K562 (cell line): ENCODE measurements at places on chromosomes 7 and 10. TPM values are rescaled to one million over a fixed set of nuclear protein-coding genes. Genes with fewer than 3 reads are reported as not detected.

ZNF365 gene
- 0.04 TPM in 1 of 2 replicates, not detected in the other for total RNA-seq

GDF2 gene
- 0.11 and 0.27 TPM in 2 replicates for total RNA-seq

GRCh38 chr7:7427363-7427762 is 108.3 kb downstream of the COL28A1 start:
- DNase-seq, result no peak

GRCh38 chr7:78279032-78279431 is 480.5 kb downstream of the PHTF2 start:
- no peak for DNase-seq

DNA sequence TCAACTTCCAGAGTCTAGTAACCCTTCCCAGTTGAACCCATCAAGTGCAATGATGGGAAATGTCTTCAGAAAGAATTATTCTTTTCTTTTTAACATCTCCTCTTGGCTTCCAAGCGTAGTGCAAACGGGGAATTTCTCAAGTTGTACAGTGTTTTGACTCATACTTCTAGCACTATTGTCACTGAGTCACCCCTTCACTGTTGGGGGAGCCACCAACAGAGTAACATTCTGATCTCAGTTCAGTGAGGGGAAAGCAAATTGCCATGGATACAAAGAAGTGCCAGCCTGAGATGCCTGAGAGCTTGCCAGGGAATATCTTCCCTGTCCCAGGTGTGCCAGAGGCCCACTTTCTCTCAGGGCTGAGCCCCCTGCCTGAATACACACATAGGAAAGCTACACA is 31.0 kb downstream of the CYP3A5 start:
- DNase-seq, result no peak

- DNase-seq, result no peak
These were observed 163.8 kb upstream of the KAT6B start for GRCh38 chr10:74662635-74663034.

RGR gene
- not detected in 2 replicates for total RNA-seq

BAMBI gene
- total RNA-seq, result 18.7 and 20.1 TPM in 2 replicates

- no peak for DNase-seq
These were observed 3.3 kb downstream of the IL2RA start for GRCh38 chr10:6058682-6059475.

DNA sequence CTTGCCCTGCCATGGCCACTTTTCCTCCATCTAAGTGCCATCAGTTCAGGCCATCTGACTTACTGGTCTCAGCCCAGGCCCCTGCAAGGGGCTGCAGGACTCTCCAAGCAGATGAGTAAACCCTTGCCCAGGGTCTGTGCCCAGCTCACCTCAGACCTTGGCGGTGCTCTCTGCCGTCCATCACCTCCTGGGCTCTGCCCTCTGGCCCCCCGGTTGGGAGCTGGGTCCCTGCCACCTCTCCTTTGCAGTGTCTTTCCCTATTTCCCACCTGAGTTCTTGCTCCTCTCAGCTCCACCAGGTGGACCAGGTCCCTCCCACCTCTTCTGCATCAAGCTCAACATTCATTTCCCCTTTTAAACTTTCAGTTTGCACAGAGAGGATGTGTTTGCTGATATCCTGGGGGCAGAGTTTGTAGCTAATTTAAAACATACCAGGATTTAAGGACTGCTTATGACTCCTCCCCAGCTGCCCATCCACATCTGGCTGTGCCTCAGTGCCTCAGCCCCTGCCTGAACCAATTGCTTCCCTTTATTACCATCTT is 135.5 kb downstream of the SLIT1 start:
- no peak for DNase-seq

GRCh38 chr7:69749372-69749979 is 151.2 kb downstream of the AUTS2 start:
- DNase-seq, result no peak

DNA sequence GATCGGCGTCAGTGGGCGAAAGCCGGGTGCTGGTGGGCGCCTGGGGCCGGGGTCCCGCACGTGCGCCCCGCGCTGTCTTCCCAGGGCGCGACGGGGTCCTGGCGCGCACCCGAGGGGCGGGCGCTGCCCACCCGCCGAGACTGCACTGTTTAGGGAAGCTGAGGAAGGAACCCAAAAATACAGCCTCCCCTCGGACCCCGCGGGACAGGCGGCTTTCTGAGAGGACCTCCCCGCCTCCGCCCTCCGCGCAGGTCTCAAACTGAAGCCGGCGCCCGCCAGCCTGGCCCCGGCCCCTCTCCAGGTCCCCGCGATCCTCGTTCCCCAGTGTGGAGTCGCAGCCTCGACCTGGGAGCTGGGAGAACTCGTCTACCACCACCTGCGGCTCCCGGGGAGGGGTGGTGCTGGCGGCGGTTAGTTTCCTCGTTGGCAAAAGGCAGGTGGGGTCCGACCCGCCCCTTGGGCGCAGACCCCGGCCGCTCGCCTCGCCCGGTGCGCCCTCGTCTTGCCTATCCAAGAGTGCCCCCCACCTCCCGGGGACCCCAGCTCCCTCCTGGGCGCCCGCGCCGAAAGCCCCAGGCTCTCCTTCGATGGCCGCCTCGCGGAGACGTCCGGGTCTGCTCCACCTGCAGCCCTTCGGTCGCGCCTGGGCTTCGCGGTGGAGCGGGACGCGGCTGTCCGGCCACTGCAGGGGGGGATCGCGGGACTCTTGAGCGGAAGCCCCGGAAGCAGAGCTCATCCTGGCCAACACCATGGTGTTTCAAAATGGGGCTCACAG is 1.1 kb downstream of the EGFR start:
- no peak for DNase-seq

TRPV5 gene
- total RNA-seq, result not detected in 2 replicates

OR2A12 gene
- total RNA-seq, result not detected in 2 replicates

GRCh38 chr7:57482-58255 is 134.7 kb upstream of the FAM20C start:
- DNase-seq, result no peak

GRCh38 chr7:475425-475728 is 44.3 kb downstream of the PDGFA start:
- DNase-seq, result no peak

UTF1 gene
- total RNA-seq, result 0.16 and 0.35 TPM in 2 replicates

- no peak for DNase-seq
These were observed 171.1 kb downstream of the GLI3 start for GRCh38 chr7:42065942-42066341.

STK31 gene
- 0.09 and 0.20 TPM in 2 replicates for total RNA-seq

IDI2 gene
- total RNA-seq, result not detected in 2 replicates

DNA sequence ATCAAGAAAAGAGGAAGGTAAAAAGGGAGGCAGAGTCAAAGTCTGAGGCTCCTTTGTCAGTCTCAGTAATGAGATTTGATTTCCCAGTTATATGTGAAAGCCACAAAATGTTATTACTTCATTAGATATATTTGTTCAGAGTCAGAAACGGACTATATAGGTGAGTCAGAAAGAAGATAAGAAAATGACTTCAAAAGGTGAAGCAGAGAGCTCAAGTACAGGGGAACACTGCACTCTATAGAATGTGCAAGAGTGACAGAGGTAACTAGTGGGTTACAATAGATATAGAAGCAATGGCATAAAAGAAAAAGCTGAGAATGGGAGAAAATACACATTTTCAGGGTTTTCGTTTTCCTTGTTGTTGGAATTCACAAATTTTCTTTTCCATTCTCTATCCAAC is 43.3 kb downstream of the DGKB start:
- no peak for DNase-seq

ZNF655 gene
- total RNA-seq, result 68.1 and 78.1 TPM in 2 replicates

- no peak for DNase-seq
These were observed 96.9 kb upstream of the PLXDC2 start for GRCh38 chr10:19719284-19719683.

DNA sequence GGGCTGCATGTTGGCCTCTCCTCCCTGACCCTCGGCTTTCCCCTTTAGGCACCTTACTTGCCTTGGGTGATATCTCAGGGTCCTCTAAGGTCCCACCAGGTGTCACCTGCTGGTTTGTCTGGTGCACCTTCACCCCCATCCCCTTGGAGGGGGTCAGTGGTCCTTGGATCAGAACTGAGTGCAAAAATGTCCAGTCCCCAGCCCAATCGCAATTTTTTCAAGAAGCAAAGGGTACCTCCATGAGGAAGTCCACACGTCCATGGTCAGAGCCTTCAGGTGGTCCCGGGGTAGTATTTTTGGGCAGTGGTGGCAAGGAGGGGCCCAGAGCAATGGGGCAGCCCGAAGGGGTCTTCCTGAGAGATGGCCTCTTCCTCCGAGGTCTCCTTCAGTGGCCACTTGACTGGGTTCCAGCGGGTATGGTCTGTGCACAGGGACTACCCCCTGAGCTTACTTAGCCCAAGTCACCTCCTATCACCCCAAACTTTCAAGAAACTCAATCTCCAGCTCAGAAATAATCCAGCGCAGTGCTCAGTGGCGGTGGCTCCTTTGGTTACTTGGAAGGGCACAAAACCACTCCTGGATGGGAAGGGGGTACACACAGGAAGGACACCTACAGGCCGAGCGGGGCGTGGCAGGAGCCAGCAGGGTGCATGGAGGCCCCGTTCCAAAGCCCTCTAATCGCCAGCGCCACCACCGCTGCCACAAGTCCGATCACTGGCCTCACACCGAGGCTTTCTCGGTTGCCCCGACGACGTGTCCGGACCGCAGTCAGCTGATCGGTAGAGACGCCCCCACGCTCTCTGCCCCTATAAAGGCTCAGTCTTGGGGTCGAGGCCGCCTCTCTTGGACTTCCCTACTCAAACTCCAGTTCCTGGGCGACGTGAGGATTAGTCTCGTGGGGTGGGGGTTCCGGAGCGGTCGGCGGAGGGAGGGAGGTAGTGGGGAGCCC is 4.5 kb downstream of the SAP25 start:
- peak; percentile 76 for DNase-seq

- DNase-seq, result no peak
These were observed 21.5 kb downstream of the RBM33 start for GRCh38 chr7:155665957-155666287.

DNA sequence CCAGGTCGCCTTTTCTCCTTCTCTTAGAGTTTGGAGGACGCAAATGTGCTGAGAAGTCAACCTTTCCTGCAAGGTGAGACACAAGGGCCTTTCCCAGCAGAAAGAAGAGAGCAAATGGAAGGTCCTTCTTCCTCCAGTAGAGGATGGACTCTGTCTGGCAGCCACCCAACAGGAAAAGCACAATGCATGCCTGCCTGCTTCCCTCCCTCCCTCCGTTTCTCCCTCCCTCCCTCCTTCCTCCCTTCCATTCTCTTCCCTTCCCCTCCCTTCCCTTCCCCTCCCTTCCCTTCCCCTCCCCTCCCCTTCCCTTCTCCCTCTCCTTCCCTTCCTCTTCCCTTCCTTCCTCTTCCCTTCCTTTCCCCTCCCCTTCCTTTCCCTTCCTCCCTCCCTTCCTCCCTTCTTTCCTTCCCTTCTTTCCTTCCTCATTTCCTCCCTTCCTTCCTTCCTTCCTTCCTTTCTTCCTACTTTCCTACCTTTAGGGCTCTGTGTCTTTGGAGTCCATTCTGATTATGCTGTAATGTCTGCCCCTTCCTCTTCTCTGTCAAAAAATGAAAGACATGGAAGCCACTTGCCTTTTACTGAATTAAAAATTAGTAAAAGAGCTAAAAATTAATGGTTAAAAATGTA is 66.4 kb downstream of the TRUB1 start:
- DNase-seq, result no peak

CFAP46 gene
- not detected in 2 replicates for total RNA-seq

ZP3 gene
- total RNA-seq, result 2.3 and 3.9 TPM in 2 replicates

DNA sequence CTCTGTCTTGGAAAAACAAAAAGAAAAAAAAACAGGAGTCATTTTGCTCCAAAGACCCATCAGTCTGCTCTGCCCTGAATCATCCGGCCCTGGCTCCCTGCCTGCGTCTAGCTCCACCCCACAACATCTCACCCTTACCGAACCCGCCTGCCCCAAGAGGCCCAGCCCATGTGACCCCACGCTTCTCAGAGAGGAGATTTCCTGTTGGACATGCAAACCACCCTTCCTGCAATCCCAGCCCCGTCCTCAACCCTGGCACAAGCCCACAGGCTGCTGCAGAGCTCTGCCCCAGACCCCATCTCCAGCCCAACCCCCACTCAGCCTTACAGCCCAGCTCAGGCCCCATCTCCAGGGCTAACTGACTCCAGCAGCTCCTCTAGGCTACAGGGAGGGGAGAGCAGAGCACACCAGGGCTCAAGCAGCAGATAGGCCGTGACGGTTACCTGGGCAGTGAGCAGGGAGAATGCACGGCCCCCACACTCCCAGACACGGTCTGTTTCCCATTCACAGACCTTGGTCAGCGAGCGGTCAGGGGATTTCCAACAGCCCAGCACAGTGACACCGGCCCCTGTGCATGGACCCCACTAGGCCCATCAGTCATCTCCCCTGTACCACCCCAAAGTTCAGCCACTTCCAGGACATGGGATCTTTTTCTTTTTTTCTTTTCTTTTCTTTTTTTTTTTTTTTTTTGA is 69.9 kb upstream of the GTF2I start:
- peak; percentile 67 for DNase-seq

GRCh38 chr7:80307227-80307856 is 172.7 kb downstream of the GNAI1 start:
- no peak for DNase-seq

- DNase-seq, result no peak
These were observed 745.8 kb downstream of the SUGCT start for GRCh38 chr7:40880581-40880980.

DNA sequence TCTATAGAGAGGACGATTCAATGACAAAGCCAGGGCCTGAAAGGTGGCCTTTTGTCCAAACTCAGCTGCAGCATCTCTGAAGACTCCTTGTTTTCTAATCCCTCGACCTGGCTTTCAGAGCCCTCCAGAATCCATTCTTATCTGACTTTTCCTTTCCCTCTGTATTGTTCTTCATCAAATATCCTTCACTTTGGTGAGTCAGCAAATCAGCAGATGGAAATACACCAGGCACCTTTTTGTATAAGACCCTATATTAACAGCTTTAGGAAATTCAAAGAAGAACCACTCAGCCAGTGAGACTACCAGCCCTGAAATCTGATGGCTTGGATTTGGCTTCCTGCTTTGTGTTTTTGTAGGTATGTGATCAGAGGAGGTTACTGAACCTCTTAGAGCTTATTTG is 81.9 kb upstream of the RAB11FIP2 start:
- DNase-seq, result no peak

CFAP69 gene
- 1.3 and 2.3 TPM in 2 replicates for total RNA-seq
